ENCODE measurements at places on chromosomes 12 and 14.

GRCh38 chr14:65940056-65940735, 527.7 kb downstream of the FUT8 start:
- DNase-seq = no peak

GRCh38 chr14:35292770-35293561, 784 bp downstream of the PSMA6 start:
- no peak for DNase-seq

DNA sequence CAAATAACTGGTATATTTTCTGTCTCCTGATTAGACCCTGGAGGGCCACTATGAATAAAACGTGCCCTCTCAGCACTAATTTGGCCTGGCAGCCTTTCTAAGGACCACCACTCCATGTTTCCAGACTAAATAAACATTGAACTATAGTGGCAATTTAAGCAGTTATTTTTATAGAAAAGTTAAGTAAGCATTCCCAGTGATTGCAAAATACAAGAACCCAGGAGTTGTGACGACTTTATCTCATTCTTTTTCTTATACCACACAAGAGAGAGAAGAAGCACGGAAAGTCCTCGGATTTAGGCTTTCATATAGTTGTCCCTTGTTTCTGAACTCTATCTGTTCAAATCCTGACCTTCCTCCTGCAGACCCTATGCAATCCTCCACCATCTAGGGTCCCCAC, 23.1 kb upstream of the STRAP start:
- DNase-seq = no peak

GRCh38 chr12:107134558-107134957, 41.2 kb upstream of the CRY1 start:
- no peak for DNase-seq

DNA sequence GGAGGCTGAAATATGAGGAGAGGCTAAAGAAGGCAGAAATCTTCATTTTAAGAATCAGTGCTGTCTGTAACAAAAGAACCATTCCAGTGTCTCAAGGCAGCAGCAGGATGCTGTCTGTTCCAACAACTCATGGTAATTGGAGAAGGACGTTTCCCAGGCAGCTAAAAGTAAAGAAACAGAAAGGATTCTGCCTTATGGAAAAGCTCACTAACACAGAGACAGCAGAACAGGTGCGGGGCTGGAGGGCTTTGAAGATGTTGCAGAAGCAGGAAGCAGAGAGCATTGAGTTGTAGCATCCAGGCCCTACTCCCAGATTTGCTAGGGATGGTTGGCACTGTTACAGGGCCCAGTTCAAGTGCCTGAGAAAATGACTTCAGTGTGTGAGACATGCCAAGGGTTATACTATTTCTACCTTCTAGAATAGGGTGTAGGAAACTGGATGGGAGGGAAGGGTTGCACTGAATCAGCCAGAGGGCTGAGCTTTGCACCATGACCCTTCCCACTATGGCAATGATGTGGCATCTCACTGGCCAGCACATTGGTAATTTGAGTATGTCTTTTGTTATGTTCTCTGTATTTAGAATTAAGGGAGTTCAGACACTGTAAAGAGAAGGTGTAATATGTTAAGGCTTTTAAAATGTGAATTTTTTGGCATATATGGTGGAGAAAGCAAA, 160.0 kb upstream of the FBXO33 start:
- no peak for DNase-seq

GRCh38 chr12:121705514-121705913, 7.0 kb upstream of the TMEM120B start:
- no peak for DNase-seq

Measured in activated T-helper 1 cell treated with Interleukin-2 at 50 U/mL for 16 hours (primary cell).